Right forelimb (tissue), 1 donor: ENCODE measurements at places on chromosomes 2 and 18.

DNA sequence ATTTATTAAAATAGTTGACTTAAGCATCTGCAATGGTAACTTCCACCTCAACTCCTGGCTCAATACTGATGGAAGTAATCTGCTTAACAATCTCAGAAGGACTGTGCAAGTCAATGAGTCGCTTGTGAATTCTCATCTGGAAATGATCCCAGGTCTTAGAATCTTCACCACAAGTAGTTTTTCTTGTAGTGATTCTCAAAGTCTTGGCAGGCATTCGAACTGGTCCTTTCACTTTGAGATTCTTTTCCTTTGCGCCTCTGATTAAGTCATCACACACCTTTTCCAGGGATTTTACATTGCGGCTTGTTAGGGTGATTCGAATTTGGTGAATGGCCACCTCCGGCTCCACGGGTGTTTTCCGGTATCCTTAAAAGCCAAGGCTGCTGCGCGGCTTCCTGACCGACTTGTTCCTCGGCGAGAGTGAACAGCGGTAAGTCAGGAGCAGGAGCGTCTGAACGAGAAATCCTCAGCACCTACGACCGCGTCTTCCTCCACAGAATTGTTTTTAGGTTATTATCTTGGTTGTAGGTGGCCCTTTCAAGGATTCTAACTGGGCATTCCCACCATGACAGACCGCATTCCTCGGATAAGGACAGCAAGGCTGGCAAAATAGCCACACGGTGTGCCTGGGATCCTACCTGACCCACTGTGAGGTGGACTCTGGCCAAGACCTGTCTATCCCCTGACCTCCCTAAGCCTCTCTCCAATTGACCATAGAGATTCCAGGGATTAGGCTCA, 23.8 kb upstream of the SLC20A1 start:
- peak; percentile 19 for DNase-seq

DNA sequence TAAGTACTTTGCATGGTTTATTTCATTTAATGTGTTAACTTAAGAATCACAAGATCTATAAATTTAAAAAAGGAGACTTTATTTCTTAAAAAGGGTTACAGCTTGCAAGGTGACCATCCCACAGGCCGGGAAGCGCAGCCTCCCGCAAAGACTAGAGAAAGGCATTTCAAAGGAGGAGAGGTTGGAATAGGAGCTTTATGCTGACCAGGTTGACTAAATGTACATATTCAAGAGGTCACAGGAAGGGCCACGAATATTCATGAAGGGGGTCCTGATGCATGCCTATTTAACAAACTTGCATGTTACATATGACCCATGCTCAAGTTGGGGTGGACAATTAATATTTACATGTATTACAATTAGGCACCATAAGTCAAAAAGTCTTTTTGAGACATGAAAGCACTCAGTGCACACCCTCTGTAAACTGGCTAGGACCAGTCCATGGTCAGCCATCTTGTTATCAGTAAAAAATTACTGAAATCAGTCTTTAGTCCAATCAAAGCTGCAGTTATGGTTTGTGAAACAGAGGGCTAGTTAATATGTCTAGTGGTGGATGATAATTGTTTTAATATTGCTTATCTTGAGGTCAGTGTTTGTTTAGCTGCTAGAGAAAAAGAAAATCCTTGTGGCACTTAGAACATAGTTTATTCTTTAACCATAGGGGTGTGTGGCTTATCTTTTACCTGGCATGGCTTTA, 169.3 kb downstream of the KCNE4 start:
- no peak for DNase-seq

DNA sequence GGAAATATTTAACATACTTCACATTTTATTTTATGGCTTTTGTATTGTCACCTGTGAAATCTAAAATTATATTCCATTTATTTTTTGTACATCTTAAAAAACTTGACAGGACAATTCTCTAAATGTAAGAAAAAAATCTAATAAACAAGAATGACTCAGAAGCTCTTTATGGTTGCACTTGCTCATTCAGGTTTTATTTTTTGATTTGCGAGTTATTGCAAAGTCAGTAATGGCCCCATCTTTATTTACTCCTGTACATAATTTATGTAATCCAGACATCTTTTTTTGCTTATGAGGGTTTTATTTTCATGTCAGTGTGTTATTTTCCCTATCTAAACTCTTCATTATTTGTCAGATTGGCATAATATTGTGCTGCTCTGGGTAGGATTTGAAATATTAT, 145.1 kb downstream of the MBD5 start:
- no peak for DNase-seq

DNA sequence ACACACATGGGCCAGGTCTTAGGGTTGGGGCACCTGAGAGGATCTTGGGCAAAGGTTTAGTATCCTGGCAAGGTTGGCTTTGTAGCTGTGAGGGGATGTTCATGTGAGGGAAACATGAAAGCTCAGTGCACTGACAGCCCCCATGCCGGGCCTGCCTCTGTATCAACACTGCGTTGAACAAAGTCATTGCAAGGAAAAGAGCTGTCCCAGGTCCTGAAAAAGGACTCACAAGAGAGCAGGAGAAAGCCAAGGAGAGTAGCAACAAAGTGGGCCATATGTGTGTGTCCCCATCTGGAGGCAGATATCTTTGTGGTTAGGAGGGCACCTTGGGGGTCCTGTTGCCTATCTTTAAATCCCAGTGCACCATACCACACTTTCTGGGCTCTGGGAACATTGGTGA, 237.8 kb upstream of the THSD7B start:
- no peak for DNase-seq

GRCh38 chr2:60634438-60634837, 81.0 kb upstream of the BCL11A start:
- no peak for DNase-seq

DNA sequence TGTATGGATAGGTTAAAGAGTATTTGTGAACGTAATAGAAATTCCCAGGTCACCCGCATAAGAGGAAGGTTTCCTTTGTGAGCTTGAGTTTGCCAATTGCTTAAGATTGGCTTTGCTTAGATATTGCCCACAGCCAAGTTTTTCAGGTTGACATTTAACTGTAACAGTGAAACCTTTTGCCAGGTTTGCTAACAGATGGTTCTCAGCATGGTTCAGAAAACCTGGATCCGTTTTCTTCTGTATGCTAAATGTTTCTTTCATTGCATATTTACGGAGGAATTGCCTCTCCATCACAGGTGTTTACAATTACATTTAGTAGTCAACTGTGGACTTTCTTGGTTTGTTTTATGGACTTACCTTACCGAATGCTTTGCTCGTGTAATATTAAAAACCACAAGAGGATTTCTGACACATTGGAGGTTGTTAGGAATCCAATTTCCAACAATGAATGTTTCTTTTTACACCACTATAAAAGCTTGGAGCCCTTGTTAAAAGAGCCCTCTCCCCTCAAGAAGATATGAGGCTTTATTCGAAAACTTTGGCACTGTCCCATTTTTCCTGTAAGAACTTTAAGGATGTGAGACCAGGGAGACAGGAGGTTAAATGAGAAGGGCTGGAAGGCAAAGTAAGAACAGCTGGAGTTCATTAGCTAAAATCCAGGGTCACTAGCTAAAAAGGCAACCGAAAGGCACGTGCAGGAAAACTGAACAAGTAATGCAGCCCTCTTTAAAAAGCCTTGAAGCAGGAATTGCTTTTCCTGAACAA, 7.8 kb downstream of the CDK15 start:
- no peak for DNase-seq

GRCh38 chr2:60541056-60541651, 12.3 kb downstream of the BCL11A start:
- no peak for DNase-seq
